ENCODE measurements at places on chromosomes 6 and 20.

- DNase-seq: no peak
Measured at GRCh38 chr6:143782481-143782880, 60.7 kb upstream of the LTV1 start.

GRCh38 chr6:52551483-52552277 is 25.2 kb downstream of the TRAM2 start:
- DNase-seq: no peak

DNA sequence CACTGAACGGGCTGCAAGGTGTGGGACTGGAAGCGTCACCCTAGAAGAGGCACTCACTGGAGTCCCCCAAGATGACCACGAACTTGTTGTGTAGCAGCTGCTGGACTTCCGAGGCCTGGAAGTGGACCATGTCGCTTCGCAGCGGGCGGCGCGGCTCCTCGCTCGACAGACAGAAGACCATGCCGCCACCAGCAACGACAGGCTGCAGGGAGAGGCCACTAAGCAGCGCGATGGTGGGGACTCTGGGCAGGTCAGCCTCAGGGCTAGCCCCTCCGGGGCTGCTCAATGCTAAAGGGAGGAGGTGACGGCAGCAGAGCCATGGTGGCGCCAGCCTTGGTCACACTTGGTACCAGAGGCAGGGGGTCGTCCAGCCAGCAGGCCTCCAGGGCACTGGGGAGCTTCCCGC is 720 bp downstream of the PCED1A start:
- no peak for DNase-seq

- DNase-seq: no peak
Measured at GRCh38 chr6:12482386-12483375, 192.5 kb downstream of the EDN1 start.

GRCh38 chr6:106799031-106799894 is 169.9 kb downstream of the QRSL1 start:
- DNase-seq: no peak

- DNase-seq: no peak
Measured at GRCh38 chr20:19492116-19492515, 265.9 kb upstream of the RIN2 start.

DNA sequence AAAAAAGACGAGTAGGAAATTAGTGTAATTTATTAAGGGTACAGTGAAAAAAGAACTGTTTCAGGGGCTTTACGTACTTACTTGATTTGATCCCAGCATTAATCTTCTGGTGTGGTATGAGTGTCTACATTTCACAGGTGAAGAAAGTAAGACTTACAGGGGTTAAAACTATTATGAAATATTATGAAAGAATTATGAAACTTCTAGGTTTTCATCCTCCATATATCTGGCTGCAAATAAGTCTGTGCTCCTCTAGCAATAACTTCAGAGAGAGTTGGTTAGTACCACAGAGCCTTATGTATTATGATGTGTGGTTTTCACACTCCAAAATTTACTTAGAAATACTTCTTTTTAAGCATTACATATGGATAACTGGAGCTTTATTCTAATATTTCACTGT is 41.9 kb downstream of the ZFAND3 start:
- no peak for DNase-seq

DNA sequence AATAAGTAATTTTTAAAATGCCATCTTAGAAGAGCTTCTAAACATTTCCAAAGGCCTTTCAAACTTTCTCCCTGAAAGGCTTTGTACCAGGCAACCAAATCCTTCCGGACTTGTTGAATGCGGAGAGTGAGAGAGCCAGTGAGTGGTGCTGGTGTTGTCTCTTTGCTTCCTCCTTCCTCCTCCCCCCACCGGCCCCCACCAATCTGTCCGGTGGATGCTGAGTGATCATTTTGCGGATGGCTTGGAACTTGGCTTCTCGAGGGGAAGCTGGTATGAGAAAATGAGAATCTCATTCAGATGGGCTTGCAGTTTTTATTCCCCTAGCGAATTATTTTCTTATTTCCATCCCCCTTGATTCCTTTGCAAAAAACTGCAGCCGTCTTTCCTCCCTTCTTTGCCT is 97.3 kb downstream of the ANKRD60 start:
- DNase-seq: no peak

DNA sequence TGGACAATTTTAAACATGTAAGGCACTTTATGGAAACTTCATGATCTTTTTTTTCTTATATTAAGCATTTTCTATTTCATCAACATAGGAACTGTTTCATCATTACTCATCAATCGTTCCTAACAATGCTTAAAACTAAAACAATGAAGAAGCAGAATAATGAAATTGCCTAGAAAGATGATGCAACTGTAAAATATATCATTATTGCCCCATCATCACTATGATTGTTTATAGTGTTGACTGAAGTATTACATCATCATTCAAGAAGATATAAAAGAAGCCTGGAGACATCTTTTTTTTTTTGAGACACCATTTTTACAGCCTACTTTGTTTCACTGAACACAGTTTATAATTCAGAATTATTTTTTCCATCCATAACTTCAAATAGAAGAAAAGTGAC is 147.2 kb downstream of the TRDN start:
- no peak for DNase-seq

GRCh38 chr20:38452880-38453624 is 17.9 kb upstream of the SNHG17 start:
- no peak for DNase-seq

DNA sequence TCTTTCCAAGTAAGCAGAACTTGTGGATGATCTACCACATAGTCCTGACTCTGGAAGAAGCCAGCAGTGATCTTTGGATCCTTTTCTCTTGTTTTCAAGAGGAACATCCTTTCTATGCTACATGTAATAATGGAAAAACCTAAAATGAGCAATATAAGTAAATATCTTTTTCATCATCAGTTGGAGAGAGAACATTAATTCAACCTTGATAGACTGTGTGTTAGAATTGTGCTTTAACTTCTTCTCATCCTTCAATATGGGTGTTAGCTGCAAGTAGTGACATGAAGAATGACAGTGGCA is 65.6 kb upstream of the IFNGR1 start:
- DNase-seq: no peak

GRCh38 chr6:74939151-74939708 is 266.6 kb downstream of the COL12A1 start:
- no peak for DNase-seq

DNA sequence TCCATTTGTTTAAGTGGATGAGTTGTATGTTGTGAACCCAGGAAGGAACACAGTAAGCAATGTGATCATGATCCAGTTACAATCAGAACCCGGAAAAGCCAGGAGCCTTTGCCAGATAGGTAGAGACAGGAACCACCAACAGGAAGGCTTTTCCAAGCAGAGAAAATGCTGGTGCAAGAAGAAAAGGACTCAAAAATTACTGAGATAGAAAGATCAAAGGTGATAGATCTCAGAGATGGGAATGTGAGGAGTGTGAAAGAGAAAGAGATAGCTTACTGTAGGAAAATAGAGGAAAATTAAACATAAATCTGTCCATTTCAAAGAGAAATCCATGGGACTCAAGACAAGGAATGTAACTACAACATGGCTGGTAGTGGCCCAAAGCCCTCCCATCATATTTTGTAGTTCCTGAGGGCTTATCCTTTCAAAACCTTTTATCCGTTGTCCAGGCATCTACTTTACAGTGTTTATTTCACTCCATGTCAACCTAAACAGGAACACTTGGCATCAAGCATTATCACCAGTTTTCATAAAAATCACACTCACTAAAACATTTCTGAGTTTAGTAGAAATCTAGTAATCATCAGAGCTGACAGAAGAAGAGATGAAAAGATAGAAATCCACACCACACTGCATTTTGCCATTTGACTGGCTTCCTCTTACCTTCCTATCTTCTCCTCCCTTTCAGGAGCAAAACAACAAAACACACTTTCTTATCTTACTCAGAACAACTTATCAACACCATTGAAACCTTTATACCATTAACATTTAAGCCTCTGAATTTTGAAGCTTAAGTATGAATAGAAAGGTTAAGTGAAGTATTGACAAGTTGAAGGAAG is 44.5 kb upstream of the STXBP5 start:
- DNase-seq: no peak

- DNase-seq: no peak
Measured at GRCh38 chr6:75752365-75752764, 3.3 kb downstream of the MYO6 start.
